ENCODE measurements at places on chromosomes 7 and 10. TPM values are rescaled to one million over a fixed set of nuclear protein-coding genes. Genes with fewer than 3 reads are reported as not detected.

GRCh38 chr7:49396229-49396628 is 377.2 kb upstream of the VWC2 start:
- H3K4me1 ChIP-seq: no peaks in the 10 kb centered on the region
- no peak for DNase-seq
- H3K27me3 ChIP-seq: no peaks in the 10 kb centered on the region
- no peaks in the 10 kb centered on the region for H3K36me3 ChIP-seq

GRCh38 chr7:36272211-36272566 is 117.5 kb upstream of the ANLN start:
- H3K27me3 ChIP-seq: no peaks in the 10 kb centered on the region
- H3K36me3 ChIP-seq: no peaks in the 10 kb centered on the region
- H3K27ac ChIP-seq: no peak overlapping the region
- H3K4me3 ChIP-seq: no peak overlapping the region

GRCh38 chr10:98848361-98848760 is 387.3 kb downstream of the HPSE2 start:
- H3K27ac ChIP-seq: no peak overlapping the region
- H3K27me3 ChIP-seq: no peaks in the 10 kb centered on the region
- no peak overlapping the region for H3K4me3 ChIP-seq
- H3K4me1 ChIP-seq: no peaks in the 10 kb centered on the region
- no peak for DNase-seq

DNA sequence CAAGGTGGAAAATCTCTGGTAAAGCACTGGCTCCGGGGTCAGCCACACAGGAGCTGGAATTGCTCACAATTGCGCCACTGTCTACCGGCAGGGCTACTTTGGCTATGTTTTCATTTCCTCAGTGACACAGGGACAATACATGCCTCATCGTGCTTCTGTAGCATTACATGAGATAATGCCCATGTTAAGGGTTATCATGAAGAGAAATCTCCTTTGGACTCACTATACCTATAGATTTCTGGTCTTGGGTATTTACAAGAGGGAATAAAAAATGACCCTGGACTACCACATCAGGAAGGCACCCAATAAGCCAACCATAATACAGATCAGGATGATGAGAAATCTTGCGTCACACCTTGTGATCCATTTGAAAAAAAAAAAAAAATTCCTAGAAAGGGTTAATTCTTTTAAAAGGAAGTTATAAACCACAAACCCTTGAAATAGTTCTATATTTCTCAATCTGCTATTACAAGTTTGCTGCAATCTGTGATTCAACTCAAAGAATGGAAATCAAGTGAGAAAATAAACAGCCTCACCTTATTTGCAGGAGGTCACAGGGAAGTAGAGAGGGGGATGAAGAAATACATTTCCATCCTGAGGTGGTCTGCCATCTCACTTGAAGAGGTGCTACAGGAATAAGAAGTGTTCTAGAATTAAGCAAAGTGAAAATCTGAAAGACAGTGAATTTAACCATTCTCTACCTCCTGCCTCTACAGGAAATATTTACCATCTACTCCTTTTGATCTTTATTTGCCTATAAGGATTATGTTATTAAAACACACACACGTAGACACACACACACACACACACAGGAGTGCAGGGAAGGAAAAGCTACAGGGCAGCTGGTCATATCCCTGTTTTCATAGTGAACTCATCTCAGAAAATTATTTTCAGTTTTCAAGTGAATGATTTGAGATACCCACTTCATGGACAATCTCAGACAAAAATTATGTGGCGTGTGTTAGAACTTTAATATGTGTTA is 231.3 kb upstream of the CELF2 start:
- no peak for DNase-seq
- H3K36me3 ChIP-seq: no peaks in the 10 kb centered on the region
- no peak overlapping the region for H3K4me3 ChIP-seq
- H3K4me1 ChIP-seq: no peaks in the 10 kb centered on the region

The FLNC gene
- not detected for total RNA-seq

DNA sequence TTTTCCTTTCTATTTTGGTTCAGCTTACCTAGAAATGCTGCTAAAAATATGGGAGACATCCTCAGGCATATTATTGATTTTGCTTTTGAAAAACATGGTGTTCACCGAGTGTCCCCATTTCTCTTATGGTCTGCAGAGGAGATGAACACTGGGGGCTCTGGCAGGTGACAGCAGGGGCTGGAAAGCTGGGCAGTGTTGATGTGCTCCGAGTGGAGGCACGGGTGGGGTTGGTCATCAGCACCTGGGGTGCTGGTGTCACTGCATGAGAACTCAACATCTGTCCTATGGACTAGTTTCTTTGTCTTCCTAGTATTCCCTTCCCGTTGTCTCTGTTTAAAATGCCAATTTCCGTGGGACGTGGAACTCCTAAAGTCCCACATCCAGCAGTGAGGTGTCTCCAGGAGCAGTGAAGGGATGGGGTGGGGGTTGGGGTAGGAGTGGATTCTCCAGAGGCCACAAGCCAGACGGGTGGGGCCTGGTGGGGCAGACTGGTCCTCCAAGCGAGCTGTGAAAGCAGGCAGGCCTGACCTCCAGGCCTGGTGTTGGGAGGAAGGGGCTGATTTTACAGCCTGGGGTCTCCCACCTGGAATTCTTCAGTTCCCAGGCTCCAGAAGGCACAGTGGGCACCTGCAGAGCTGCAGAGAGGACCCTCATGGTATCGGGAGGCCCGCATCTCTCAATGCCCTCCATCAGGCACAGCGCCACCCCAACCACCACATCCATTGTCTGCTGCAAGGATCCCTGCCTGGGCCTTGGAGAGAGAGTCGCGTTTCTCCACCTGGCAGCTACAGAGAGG is 24.4 kb downstream of the ZNF775 start:
- peaks cover 39% of the 10 kb centered on the region for H3K4me1 ChIP-seq
- H3K4me3 ChIP-seq: peak overlapping the region; percentile 86
- H3K27ac ChIP-seq: peak overlapping the region; percentile 74
- peaks cover 12% of the 10 kb centered on the region for H3K36me3 ChIP-seq

DNA sequence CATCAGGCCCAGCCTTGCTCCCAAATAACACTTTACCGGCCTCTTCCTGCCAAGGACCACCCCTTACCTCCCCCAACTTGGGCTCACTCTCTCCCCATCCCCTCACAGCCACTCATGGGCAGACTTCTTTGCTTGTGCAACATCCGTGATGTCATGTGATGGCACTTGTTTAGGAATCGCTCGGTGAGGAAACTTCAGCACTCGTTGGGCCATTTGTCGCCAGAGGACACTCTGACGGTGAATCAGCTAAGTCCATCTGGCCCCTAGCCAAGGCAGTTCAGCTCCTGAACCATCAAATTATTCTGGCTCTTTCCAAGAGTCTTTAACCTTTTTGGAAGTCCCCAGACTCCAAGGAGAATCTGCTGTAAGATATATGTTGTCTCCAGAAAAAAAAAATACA is 19.2 kb downstream of the BTBD16 start:
- H3K4me3 ChIP-seq: no peak overlapping the region
- H3K27me3 ChIP-seq: peaks cover 3% of the 10 kb centered on the region
- peaks cover 29% of the 10 kb centered on the region for H3K4me1 ChIP-seq
- DNase-seq: no peak
- no peaks in the 10 kb centered on the region for H3K36me3 ChIP-seq

DNA sequence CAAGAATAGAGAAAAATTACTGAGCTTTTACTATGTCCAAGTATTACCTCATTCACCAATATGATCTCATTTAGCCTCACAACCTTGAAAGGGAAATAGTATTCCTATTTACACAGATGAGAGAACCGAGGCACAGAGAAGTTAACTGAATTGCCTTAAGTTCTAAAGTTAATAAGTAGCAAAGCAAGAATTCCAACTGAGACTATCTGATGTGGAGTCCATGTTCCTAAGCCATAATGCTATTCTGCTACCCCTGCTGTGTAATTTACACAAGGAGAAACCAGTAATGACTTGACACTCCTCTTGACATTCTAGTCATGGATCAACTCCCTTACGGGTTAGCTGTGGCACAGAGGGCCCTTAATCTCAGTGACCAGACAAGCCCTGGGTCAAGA is 60.7 kb downstream of the ABCB4 start:
- no peak for DNase-seq
- no peak overlapping the region for H3K27ac ChIP-seq
- H3K36me3 ChIP-seq: no peaks in the 10 kb centered on the region
- no peak overlapping the region for H3K4me3 ChIP-seq

DNA sequence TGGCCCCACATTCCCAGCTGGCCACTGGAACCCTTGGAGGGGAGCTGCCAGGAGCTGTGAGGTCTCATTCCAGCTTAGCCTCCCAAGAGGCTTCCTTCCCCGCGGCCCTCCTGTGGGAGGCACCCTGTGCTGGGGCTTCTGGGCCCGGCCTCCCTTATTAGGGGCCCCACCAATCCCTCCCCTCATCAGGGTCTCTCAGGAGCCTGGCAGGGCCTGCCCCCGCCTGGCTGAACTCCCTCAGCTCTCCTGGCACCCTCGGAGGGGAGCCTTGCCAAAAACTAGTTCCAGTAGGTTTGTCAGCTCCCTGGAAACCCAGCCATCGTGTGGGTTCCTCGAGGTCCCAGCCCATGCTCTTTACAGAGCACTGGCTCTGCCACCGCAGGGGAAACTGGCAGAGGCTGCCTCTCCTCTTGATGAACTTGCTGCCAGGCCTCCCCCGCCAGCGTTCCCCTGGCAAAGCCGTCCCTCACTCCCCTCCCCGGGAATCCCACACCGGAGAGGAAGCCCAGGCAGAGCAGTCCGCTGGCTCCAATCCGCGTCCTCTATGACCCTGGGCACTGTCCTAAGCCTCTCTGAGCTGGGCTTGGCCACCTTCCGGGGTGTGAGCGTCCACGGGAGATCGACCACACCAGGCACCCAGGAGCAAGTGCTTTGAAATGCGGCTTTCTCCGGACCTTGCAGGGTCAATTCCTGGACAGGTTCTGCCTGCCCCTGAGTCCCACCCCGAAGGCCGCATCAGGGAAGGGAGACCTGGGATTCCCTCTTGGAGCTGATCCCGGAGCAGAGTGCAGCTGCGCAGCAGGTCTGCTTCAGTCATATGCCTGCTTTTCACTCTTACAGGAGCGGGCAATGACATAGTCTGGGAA is 139.8 kb downstream of the ARHGAP22 start:
- no peak for DNase-seq
- no peaks in the 10 kb centered on the region for H3K36me3 ChIP-seq
- H3K4me3 ChIP-seq: no peak overlapping the region
- H3K4me1 ChIP-seq: peaks cover 2% of the 10 kb centered on the region
- no peak overlapping the region for H3K27ac ChIP-seq

- H3K4me3 ChIP-seq: no peak overlapping the region
- no peak for DNase-seq
- peaks cover 94% of the 10 kb centered on the region for H3K4me1 ChIP-seq
- peaks cover 96% of the 10 kb centered on the region for H3K36me3 ChIP-seq
These were observed 186.8 kb downstream of the CELF2 start for GRCh38 chr10:11204351-11204942.

The HOGA1 gene
- total RNA-seq: not detected

- H3K27ac ChIP-seq: no peak overlapping the region
- no peaks in the 10 kb centered on the region for H3K27me3 ChIP-seq
- peaks cover 52% of the 10 kb centered on the region for H3K36me3 ChIP-seq
- no peak overlapping the region for H3K4me3 ChIP-seq
- H3K4me1 ChIP-seq: no peaks in the 10 kb centered on the region
- DNase-seq: no peak
These were observed 20.7 kb downstream of the CREB3L2 start for GRCh38 chr7:137981175-137981574.

The EPHA1 gene
- 1.1 TPM for total RNA-seq

- H3K4me3 ChIP-seq: no peak overlapping the region
- no peaks in the 10 kb centered on the region for H3K36me3 ChIP-seq
- no peak overlapping the region for H3K27ac ChIP-seq
- H3K4me1 ChIP-seq: peaks cover 14% of the 10 kb centered on the region
- peaks cover 54% of the 10 kb centered on the region for H3K27me3 ChIP-seq
- no peak for DNase-seq
These were observed 3.6 kb downstream of the PRKAR2B start for GRCh38 chr7:107047902-107048782.

- peaks cover 60% of the 10 kb centered on the region for H3K27me3 ChIP-seq
- H3K27ac ChIP-seq: peak overlapping the region; percentile 47
- no peaks in the 10 kb centered on the region for H3K4me1 ChIP-seq
- H3K4me3 ChIP-seq: no peak overlapping the region
These were observed 994 bp upstream of the PTF1A start for GRCh38 chr10:23190872-23191763.

The LMOD2 gene
- not detected for total RNA-seq

GRCh38 chr10:32982293-32982709 is 24.3 kb upstream of the ITGB1 start:
- no peaks in the 10 kb centered on the region for H3K27me3 ChIP-seq
- peaks cover 42% of the 10 kb centered on the region for H3K4me1 ChIP-seq
- peak overlapping the region; percentile 93 for H3K27ac ChIP-seq

The ETV1 gene
- 3.6 TPM for total RNA-seq

DNA sequence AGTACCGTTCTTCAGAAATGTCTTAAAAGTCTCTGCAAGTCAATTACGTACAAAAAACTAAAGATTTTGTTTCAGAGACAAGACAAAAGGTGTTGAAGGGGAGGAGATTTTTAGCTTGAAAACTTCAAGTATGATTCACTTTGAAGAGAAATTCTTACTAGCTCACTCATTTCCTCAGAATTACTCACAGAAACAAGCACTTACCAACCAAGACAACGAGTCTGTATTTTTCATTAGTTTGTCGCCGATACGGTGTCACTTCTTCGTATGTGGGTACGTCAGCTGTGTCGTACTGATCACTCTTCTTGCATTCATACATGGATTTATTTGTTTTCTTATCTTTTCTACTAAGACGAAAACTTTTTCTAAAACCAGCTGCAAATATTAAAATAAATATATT is 90.6 kb upstream of the ODAD2 start:
- no peak overlapping the region for H3K27ac ChIP-seq
- peaks cover 2% of the 10 kb centered on the region for H3K36me3 ChIP-seq
- no peaks in the 10 kb centered on the region for H3K27me3 ChIP-seq
- no peak for DNase-seq
- H3K4me3 ChIP-seq: no peak overlapping the region
